ENCODE measurements at places on chromosomes 6 and 20.

DNA sequence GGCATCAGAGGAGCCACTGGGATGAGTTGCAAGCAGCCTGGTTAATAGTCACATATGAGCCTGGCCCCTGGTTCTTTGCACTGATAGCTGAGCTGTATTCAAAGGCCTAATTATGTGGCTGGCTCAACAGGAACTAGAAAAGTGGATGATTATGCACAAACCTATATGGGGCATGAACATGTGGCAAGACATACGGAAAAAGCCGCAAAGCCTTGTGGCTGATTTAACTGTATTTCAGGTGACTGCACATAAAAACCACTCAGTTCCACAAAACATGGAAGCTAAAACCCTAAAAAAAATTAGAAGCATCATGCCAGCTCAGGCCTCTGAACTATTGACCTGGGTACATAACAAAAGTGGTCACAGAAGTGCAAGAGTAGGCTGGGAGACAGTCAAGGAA lies 13.0 kb upstream of the MUC22 start:
- no peak for DNase-seq

DNA sequence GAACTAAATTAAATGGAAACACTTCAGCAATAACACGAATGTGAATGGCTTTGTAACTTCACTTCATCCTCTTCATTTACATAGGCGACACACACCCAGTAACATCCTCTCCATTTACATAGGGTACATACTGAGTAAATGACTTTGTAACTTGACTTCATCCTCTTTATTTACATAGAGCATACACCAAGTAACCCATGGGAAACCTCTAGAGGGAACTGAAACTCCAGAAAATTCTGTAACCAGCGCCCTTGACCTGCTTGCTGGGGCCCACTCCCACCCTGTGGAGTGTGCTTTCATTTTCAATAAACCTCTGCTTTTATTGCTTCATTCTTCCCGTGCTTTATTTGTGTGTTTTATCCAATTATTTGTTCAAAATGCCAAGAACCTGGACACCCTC lies 81.6 kb upstream of the OPRM1 start:
- no peak for DNase-seq

DNA sequence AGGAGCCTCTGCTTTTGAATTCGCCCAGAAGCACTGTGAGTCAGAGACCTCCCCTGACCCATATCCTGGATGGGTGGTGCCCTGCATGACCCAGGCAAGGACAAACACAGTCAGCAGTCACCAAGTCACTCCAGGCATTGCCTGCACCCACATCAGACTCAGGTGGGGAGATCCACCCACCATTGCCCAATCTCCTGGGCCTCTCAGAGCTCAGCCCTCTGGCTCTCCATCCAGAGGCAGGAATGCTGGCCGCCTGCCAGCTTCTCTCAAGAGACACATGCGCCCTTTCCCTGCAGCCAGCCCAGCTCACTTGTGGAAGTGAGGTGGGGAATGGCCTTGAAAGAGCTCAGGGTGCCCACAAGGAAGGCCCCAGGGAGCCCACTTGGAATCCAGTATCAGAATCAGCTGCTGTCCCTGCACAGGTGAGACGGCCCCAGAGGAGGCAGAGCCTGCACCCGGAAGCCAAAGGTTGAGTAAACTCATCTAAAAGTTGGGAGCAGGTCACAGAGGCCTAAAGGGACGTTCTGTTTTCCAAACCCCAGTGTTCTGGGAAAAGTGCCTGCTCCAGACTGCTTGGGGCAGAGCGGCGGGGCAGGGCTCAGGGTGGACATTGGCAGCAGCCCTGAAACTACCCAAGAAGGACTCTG lies 129.8 kb downstream of the PREX1 start:
- no peak for DNase-seq

- no peak for DNase-seq
Observed at GRCh38 chr20:33829636-33830035, 18.5 kb downstream of the CHMP4B start.

DNA sequence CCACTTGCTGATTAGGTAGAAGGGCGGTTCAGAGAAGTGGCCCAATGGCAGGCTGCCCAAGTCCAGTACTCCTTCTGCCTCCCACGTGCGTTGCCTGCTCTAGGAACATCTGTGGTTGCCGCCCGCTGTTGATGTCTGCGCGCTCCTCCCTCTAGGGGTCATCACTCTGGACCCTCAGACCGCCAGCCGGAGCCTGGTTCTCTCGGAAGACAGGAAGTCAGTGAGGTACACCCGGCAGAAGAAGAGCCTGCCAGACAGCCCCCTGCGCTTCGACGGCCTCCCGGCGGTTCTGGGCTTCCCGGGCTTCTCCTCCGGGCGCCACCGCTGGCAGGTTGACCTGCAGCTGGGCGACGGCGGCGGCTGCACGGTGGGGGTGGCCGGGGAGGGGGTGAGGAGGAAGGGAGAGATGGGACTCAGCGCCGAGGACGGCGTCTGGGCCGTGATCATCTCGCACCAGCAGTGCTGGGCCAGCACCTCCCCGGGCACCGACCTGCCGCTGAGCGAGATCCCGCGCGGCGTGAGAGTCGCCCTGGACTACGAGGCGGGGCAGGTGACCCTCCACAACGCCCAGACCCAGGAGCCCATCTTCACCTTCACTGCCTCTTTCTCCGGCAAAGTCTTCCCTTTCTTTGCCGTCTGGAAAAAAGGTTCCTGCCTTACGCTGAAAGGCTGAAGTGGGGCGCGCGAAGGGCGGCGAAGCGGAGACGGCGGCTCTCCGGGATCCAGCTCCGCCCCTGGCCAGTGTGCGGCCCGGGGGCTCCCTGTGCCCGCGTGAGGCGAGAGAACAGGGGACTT lies 8.5 kb downstream of the TRIM15 start:
- no peak for DNase-seq

DNA sequence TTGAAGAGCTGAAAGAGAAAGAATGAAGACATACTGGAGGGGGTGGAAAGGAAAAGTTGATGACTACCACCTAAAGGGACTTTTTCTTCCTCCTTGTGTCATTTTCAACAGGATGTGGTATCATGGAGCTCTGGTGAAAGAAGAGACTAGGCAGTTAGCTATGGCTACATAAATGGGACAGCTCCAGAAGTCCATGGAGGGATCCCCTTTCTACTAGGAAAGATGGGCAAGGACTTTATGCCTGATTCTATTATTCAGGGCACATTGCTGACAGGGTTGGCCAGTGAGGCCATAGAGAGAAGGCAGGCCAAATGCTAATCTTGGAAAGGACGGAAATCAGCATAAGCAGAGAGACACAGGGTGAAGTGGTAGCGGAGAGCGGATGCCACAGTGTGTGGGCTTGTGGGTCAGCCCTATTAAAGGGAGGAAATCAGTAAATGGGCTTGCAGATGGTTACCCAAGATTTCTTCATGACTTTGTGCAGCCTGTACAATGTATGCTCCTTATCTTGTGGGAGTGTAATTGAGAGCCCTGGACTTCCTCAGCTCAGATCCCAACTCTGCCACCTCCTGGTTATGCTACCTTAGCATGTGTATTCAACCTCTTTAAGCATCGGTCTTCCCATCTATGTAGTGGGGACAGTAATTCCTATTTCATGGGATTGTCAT lies 77.4 kb upstream of the TMEM170B start:
- no peak for DNase-seq

DNA sequence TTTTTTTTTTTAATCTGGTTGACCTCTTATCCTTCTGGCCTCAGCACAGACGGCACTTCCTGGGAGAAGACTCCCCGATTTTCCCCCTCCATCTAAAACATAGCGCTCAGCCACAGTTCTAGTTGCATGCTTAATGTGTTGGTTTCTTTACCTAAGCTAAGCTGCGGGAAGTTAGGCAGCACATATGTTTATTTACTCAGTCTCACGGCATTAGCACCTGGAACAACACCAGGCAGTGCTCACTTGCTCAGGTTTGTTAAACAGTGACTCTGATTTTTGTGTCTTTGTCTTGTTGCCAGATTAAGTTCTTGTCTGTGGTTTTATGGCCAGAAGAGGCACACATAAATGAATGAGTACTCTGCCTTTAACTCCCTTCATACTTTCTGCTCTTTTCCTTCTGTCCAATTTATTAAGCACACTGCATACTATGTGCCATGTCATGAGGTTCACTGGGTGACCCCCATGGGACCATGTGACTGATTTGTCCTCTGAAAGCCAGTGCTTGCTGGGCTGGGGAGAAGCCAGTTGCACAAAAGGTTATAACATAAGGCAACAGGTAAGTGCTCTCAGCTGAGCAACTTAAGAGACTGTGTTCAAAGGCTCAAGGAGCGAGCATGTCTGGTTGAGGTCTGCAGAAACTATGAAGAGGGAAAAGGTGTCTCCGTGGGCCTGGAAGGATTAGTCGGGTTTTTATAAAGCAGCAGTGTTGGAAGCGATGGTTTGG lies 93.6 kb downstream of the RPP40 start:
- DNase-seq = no peak

All from activated CD4-positive, alpha-beta T cell treated with anti-CD3 and anti-CD28 coated beads for 48 hours (primary cell).